HuH-7.5 (cell line): ENCODE measurements at places on chromosomes 4 and X.

- DNase-seq: no peak
Observed at GRCh38 chr4:45668128-45668527, 455.7 kb downstream of the GABRG1 start.

- DNase-seq: peak; percentile 28
Observed at GRCh38 chr4:61201561-61201960, 1.4 kb downstream of the ADGRL3 start.

DNA sequence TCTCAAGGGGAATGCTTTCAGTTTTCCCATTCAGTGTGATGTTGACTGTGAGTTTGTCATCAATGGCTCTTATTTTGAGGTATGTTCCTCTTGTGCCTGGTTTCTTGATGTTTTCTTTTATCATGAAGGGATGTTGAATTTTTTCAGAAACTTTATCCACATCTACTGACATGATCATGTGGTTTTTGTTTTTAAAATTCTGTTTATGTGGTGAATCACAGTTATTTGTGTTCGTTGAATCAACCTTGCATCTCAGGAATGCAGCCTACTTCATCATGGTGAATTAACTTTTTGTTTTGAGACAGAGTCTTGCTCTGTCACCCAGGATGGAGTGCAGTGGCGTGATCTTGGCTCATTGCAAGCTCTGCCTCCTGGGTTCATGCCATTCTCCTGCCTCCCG, 263.1 kb upstream of the KLF3 start:
- DNase-seq: no peak

GRCh38 chr4:176313596-176314336, 6.0 kb upstream of the SPCS3 start:
- DNase-seq: no peak

GRCh38 chr4:72779241-72779640, 210.2 kb upstream of the ADAMTS3 start:
- no peak for DNase-seq

DNA sequence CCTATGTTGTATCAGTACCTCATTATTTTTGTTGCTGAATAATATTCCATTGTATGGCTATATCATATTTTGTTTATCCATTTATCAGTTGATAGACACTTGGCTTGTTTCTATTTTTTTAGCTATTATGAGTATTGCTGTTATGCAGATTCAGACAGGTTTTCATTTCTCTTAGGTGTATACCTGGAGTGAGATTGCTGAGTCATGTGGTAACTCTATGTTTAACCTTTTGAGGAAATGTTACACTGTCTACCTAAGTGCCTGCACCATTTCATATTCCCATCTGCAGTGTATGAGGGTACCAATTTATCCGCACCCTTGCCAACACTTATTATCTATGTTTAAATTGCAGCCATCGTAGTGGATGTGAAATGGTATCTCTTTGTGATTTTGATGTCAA, 43.0 kb upstream of the SH3RF1 start:
- no peak for DNase-seq

GRCh38 chr4:144304025-144304424, 163.5 kb upstream of the GYPA start:
- no peak for DNase-seq

GRCh38 chrX:104539081-104539480, 26.9 kb upstream of the IL1RAPL2 start:
- no peak for DNase-seq

DNA sequence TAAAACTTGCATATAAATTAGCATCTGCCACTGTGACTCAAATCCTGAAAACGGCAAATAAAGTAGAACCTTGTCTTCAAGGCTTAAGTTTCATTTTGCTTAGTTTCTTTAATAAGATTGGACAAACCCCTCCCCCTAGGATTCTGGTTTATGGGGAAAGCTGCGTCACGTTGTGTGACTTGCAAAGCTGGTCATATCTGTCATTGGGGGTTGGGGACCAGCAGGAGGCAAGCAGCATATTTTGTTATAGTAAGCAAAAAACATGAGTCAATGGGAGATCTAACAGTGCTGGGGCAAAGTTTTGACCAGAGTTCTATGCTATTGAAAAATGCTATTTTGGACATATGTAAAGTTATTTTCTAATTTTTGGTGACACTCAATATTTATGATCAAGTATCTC, 407.3 kb downstream of the PCDH18 start:
- DNase-seq: no peak

- DNase-seq: no peak
Observed at GRCh38 chr4:78640714-78641113, 89.1 kb downstream of the ANXA3 start.

DNA sequence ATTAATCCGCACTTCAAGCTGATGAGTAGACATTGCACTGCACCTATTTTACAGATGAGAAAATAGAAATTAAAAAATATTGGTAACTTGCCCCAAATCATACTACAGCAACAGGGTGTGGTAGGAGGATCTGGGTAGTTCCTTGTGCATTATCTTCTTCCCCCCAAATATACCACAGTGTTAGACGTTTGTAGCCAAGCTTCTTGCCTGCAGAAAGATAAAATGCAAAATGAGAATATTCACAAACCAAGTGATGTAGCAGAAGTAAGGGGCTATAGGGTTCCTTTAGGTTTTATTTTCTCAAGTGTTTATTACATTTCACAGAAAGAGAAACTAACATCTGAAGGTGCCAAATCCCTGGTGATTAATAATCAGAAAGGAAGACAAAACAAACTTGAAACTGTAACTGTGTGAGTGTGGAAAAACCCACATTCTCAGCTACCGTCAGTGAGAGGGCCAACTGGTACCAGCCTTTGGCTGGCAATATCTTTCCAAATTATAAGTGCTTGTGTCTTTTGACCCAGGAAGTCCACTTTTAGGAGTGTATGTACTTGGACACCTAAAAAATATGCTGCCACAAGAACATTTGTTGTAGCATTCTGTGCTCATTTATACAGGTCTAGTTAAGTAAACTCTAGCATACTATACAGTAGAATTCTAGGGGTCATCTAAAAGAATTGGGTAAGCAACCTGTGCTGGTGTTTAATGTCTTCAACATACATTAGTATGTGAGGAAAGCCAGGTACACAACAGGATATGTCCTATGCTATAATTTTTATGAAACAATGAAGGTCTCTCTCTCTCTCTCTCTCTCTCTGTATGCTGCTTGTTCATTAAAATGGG, 6.7 kb upstream of the CD38 start:
- no peak for DNase-seq

- DNase-seq: no peak
Observed at GRCh38 chrX:64204701-64205440, 637 bp downstream of the AMER1 start.

GRCh38 chr4:1610791-1611500, 73.2 kb downstream of the FAM53A start:
- DNase-seq: no peak

DNA sequence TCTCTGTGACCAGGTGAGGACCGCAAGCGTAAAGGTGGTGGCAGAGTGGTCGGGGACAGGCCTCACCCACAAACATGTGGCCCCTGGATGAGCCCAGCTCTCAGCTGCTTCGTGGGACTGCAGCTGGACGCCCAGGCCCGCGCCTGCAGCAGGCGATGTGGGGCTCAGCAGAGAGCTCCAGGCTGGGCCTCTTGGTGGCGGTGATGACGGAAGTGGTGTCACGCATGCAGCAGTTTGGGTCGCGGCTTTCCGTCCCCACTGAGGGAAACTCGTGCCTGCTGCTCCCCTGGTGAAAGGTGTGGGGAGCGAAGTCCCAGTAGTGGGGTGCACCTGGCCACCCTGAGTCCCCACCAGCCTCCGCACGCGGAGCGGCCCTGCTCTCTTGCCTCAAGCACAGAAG, 26.9 kb downstream of the PCGF3 start:
- no peak for DNase-seq

GRCh38 chr4:124804584-124804983, 92.1 kb upstream of the ANKRD50 start:
- DNase-seq: no peak

- DNase-seq: no peak
Observed at GRCh38 chr4:98544141-98544817, 114.1 kb downstream of the TSPAN5 start.

- no peak for DNase-seq
Observed at GRCh38 chr4:7818399-7818911, 121.2 kb downstream of the AFAP1 start.

DNA sequence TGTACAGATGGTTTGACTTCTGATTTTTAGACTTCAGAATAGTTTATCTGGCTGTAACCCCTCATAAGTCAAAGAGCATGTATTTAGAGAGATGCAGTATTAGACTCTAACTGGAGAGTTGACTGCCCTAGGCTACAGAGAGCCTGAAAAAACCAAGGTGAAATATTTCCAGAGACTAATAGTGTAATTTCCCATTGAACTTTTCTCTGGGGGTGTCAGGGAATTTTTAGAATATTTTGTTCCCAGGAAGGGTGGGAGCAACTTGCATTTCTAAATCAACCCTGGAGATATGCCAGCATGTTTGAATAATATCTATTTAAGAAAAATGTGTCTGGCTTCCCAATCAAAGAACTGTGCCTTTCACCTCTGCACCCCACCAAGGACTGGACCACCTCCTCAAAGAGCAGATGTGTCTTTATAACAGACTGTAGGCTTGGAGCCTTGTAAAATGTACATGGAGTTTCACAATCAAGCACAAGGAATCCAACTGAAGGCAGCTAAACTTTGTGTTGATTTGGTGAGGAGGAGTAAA, 2.0 kb downstream of the ANXA3 start:
- DNase-seq: no peak

- DNase-seq: no peak
Observed at GRCh38 chr4:22850630-22851029, 157.9 kb downstream of the GBA3 start.

- DNase-seq: no peak
Observed at GRCh38 chr4:836750-837301, 10.9 kb upstream of the CPLX1 start.

DNA sequence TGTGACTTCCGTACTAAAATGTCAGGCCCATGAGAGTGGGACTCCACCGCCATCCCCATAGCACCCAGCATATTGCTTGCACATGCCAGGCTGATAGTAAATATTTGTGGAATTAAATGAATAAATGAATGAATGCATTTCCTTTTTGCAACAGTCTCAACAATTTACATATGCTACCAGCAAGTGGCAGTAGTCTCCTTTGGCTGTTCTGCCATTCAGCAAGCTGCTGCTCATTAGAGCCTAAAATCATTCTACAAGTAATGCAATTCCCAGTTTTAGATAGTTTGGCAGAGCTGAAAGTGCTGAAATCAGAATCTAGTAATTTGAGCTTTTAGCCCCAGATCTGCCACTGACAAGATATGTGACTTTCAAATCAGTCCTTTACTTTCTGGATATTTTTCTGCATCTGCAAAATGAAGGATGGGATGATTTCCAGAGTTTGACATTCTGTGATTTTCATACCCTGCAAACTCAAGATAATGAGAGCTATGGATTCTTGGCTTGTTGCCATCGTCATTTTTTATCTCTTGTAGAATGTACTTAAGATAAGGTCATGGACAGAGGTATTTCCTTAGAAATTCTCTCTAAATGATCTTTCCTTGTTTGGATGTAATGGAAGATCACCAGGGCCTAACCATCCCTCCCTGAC, 35.7 kb upstream of the INTS6L start:
- no peak for DNase-seq

DNA sequence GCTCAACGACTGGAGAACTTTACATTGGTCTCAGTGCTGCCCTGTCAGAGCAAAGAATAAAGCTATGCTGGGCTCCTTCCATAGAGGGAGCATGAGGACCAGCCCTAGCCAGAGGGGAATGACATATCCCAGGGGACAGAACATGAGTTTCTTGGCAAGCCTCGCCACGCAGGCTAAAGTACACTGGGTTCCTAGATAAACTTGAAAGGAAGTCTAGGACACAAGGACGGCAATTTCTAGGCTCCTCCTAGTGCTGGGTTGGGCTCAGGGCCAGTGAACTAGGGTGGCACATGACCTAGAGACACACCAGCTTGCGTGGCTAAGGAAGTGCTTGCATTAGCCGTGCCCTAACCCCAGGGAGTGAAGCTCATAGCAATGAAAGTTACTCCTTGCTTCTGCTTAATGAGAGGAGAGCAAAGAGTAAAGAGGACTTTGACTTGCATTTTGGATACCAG, 141.0 kb downstream of the MAB21L2 start:
- DNase-seq: no peak

DNA sequence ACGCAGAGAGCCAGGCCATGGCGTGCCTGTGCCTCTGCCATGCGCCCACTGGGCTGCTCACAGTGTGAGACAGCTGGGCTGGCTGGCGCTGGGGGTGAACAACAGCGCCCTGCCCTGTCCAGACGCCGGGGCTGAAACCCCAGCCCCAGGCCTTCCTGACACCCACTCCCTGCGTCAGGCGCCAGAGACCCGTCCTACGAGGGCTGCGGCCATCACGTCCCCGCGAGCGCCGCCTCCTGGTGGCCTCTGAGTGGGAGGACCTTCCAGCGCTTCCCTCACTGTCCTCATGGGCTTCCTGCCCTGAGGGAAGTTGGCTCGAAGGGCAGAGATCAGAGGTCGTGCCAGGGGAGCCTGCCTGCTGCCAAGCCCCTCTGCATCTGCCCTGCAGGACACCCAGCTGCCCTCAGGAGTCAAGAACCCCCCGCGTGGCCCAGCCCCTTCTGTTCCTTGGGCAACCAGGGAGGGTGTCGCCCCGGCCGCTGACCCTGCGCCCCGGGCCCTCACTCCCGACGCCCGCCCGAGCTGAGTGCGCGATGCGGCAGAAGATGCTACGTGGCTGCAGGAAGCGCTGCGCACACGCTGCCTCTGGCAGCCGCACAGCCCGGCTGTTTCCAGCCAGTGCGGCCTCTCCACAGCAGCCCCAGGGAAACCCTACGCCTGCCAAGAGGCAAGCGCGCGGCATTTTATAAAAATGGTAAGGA, 16.2 kb downstream of the NELFA start:
- no peak for DNase-seq

- DNase-seq: no peak
Observed at GRCh38 chr4:102430461-102430910, 70.7 kb upstream of the NFKB1 start.

DNA sequence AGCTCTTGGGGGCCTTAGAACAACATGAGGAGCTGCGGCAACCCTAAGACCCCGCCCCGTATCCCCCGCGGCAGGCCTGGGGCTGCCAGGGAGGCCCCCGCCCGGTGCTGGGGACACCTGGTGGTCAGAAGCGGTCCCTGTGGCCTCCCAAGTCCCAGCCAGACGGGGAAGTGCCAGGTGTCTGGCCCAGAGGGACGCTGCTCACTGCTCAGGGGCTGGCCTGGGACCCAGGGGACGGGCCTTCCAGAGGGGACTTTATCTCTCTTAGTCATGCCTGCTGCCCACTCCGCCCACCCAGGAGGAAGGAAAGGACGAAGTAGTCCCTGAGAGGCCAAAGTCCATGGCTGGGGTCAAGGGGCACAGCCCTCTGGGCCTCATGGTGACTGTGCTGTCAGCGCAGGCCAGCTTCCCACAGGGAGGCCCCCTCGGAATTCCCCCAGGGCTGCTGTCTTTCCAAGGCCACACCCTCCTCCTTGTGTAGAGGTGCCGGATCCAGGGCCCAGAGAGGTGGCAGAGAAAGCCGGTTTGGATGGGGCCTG, 31.0 kb upstream of the HTRA3 start:
- peak; percentile 94 for DNase-seq

- DNase-seq: no peak
Observed at GRCh38 chr4:74152836-74153235, 5.1 kb upstream of the MTHFD2L start.
